Inflammatory macrophage treated with lipopolysaccharide for 4 hours (primary cell): ENCODE measurements at places on chromosomes 13 and 19.
A peak's percentile ranks its signal among the peaks of the same experiment; 100 is the strongest.

DNA sequence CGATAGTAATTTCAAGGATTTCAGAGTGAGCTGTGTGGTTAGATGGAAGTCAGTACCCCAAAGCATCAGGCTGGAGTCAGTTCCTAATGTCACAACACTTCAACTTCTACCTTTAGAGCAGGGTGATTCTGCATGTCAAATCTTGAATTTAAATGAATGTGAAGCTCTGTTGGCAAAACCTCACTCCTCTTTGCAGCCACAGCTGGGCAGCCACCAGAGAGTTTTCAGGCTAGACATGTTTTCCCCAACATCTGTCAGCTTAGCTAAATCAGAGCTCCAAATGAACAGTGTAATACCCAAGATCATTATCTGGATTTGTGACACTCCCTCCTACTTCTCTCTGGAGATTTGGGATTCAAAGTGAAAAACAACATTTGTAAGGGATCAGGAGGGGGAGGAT, 33.7 kb upstream of the OLFM4 start:
- DNase-seq, result no peak

GRCh38 chr13:109789262-109789661, 2.9 kb upstream of the IRS2 start:
- DNase-seq, result no peak

DNA sequence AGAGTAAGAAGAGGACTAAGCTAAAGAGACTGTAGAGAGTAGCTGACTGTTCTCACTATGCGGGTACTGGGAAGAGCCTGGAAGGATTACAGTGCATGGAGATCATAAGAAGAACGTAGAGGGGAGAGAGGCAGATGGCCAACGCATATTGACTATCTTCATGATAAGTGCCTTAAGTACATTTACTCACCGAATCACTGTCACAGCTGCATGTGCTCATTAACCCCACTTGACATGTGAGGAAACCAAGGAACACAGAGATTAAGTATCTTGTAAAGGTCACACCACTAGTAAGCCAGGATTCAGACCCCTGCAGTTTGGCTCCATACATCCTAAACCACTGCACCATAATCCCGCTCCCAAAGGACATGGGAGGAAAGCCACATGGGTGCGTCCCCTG, 34.1 kb downstream of the SMAD9 start:
- no peak for DNase-seq

DNA sequence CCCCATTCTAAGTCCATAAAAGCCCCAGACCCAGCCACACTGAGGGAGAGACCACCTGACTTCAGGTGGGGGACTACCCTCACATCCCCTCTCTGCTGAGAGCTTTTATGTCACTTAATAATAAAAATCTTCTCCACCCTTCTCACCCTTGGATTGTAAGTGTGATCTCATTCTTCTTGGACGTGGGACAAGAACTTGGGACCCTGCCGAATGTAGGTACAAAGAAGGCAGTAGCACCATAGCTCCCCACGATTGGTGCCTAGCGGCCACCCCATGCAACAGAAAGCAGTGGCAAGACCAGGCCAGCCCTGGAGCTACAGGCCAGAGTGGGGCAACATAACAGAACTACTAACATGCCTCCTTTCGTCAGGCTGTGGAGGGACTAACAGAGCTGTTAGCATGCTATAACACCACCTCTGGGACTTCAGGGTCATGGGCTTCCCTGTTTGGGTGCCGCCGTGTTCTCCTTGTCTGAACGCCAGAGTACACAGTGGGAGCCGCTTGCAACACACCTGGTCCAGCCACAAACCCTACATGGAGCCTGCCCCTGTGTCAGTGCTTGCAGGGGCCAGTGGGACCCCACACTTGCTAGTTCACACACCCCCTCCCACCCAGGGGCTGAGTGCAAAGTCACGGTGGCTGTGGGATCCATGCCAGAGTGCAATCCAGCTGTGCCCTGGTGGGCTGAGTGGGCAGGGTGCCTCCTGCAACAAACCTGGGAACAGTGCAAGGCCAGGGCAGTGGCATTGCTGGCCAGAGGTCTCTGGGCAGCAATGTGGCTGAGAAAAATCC, 5.2 kb upstream of the FBXO17 start:
- no peak for DNase-seq

- no peak for DNase-seq
Measured at GRCh38 chr13:100645382-100645781, 29.2 kb downstream of the TMTC4 start.

DNA sequence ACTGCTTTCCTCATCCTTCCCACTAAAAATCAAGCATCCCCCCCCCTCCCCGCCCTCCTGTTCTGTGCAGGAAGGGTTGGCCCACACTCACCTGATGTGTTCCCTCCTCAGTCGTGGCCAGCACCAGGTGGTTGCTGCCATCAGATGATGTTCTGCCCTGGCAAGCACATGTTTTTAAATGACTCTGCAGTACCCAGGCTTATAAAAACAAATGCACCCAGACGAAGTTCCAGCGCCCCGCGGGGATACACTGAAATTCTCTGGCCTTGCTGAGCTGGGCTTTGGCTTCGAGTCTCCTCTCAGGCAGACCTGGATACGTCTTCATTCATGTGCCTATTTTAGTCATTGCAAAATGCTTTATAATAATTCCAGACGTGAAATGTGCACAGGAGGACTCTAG, 316.3 kb downstream of the DLEU7 start:
- DNase-seq, result no peak

GRCh38 chr13:113904411-113904810, 40.5 kb upstream of the GAS6 start:
- no peak for DNase-seq

DNA sequence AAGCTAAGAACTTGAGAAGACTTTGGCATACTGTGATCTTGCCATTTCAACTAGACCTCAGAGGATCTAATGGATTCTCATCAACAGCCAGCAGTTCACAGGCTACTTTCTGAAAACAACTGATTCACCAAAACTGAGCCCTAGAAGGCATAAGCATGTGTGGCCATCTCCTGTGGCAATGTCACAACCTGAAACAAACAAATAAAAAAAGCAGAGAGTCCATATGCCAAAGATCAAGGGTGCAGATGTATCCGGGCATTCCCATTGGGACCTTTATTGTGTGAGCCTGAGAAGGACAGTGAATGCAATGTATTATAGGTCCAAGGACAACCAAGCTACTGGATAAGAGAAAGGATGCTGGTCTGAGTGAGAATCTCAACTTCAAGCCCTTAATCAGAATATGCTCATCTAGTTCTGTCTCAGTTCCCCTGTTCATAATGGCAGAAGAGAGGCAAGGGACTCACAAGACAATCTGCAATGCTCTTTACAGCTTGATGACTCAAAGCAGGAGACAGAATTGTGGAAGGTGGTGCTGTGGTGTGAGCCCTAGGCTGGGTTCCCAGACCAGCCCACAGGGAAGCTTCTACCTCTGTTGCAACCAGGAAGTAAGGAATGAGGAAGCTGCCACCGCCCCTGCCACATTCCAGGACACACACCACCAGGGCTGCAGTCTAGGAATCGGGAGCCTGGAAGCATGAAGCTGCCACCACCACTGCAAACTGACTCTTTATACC, 133.7 kb downstream of the RAP2A start:
- DNase-seq, result peak; percentile 65

DNA sequence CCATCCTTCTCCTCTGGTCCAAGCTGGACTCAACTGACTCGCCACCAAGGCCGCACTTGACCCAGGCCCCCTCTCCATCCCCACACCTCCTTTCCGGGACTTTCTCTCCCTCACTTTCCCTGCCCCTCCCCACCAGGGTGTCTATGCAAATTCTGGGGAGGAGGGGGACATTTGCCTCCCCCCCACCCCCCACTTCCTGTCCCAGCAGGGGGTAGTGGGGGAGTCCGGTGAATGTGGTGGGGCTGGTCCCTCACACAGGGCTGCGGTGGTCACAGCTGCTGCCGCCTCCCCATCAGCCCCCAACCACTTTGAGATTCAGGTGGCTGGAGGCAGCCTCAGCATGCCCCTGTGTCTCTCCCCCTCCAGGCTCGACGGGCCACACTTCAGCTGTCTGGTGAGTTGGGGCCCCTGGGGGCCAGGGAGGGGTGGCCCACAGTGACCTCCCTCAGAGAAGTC, 870 bp downstream of the SPIB start:
- DNase-seq, result no peak

DNA sequence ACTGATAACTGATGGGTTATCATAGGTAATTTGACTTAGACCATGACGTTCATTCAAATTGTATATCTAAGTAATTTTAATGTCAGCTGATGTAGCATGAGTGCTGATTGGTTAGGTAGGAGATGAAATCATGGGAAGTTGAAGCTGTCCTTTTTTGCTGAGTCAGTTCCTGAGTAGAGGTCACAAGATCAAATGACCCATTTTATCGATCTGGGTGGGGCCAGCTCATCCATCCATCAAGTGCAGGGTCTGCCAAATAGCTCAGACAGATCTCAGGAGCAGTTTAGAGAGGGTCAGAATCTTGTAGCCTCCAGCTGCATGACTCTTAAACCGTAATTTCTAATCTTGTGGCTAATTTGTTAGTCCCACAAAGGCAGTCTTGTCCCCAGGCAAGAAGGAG, 35.3 kb upstream of the CD177 start:
- DNase-seq, result no peak

- DNase-seq, result peak; percentile 44
Measured at GRCh38 chr13:109483284-109483683, 303.1 kb downstream of the IRS2 start.

GRCh38 chr19:18156841-18157464, 4.0 kb downstream of the PIK3R2 start:
- no peak for DNase-seq

DNA sequence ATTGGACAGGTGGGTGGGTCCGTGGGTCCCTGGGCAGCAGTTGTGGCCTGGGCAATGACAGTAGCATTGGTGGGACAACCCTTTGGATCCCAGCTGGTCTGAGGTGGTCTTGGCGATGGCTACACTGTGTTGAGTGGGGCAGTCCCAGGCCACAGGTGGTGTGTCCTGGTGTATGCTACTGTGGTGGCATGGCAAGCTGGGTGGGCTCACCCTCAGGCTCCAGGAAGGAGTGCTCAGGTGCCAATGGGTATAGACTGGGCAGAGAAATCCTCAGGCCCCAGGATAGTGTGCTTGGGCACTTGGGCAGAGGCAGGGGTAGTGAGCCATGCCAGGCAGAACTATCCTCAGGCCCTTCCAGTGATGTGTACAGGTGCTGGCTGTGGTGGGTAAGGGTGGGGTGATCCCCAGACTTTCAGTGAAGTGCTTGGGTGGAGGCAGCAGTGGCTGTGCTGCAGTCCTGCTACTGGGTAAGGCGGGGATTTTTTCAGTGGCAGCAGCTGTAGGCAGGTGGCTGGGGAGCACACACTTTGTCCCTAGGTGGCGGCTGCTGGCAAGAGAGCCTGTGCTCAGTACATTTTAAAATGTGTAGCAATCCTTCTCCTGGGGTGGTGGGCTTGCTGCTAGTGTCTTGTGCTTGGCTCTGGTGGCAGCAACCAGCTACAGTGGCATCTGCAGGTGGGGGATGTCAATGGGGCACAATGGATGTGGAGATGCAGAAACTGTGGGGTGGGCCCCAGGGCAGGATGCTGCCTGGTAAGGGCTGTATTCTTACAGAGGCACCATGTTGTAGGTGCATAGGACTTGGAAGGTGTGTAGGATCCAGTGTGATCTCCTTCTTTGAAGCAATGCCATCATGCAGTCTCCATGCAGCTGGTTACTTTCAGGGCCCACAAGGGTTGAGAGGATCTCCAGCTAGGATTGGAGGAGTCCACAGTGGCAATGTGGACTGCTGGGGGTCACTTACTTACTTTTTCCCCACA, 64.9 kb downstream of the DNAJC3 start:
- no peak for DNase-seq

DNA sequence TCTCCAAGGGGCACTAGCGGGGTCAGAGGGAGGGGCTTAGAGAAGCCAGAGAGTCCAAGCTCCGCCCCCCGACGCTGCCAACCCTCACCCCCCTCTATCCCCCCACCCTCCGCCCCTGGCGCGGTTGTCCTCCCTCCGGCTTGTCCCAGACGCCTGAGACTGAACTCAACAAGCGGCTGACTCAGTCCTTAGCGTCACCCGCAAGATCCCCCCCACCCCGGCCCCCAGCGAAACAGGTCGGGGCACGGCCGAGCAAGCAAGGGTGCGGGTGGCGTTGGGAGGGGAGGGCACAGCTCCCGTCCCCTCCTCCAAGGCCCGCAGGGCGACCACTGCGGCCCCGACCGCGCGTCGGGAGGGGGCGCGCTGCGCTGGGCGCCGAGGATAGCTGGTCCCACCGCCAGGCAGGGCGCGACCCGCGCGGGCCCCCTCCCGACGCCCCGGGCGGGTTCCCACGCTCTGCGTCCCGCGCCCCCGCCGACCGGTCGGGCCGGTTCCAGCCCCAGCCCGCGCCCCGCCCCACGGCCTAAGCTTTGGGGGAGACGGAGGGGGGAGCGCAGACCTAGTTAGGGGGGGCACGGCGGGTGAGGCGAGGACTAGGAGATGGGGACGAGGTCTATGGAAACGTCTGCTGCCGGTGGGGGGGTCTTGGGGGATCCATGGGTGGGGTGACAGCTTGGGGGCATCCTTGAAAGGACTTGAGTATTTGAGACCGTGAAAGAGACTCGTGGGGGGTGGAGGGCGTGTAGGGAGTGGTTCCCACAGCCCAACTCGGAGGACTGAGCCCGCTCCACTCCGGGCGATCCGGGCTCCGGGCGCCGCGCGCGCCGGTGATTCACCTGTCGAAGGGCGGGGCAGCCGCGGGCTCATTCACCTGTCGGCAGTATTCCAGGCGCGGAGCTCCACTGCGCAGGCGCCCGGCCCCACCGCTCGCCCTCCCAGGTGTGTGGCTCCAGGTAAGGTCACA, 5.1 kb downstream of the NOTCH3 start:
- DNase-seq, result peak; percentile 67

DNA sequence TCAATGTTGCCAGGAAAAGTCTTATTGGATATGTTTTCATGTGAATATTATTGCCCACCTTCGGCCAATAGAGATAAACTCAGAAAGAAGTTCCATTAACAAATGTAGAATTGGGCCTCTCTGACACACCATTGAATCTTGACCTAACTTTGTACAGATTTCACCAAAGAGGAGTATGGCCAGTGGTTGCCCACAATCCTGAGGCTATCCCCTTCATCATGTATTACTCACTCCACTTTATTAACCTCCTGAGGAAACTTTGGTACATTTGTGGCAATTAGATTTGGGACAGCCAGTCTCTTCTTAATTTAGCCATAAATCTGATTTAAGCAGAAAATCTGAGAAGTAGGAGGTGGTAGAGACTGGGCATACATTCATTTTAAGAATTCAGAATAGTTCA, 53.3 kb upstream of the POSTN start:
- DNase-seq, result no peak

DNA sequence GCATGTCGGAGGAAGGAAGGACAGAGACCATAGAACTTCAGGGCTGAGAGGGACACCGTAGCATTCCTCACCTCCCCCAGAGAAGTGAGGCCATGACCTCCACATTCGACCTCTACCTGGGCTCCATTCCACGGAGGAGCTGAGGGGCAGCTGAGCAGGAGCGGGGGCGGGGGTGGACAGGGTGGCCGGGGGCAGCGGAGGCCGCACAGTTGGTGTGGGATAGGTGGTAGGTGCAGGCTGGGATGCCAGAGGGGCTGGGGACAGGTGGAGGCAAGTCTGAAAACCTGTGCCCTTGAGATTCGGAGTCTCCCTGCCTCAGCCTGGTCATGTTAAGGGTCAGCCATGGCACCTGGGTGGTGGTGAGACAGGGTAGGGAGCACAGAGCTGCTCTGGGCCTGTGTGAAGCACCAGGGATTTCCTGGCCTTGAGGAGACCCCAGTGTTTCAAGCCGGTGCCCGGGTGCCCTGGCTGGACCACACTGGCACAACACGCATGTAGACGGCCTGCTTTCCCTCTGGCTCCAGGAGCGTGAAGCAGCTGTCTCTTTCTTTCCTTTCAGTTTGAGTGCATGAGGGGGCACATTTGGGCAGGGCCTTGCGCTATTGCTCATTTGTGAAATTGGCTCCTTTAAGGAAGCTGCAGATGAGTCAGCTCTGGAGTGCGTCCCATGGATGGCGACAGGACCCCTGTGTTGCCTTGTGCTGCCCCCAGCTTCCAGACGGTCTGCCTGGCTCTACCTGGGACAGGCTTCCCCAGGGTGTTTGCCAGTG, 51.8 kb downstream of the TSSK6 start:
- DNase-seq, result peak; percentile 73
